ENCODE measurements at places on chromosomes 1 and 21.

DNA sequence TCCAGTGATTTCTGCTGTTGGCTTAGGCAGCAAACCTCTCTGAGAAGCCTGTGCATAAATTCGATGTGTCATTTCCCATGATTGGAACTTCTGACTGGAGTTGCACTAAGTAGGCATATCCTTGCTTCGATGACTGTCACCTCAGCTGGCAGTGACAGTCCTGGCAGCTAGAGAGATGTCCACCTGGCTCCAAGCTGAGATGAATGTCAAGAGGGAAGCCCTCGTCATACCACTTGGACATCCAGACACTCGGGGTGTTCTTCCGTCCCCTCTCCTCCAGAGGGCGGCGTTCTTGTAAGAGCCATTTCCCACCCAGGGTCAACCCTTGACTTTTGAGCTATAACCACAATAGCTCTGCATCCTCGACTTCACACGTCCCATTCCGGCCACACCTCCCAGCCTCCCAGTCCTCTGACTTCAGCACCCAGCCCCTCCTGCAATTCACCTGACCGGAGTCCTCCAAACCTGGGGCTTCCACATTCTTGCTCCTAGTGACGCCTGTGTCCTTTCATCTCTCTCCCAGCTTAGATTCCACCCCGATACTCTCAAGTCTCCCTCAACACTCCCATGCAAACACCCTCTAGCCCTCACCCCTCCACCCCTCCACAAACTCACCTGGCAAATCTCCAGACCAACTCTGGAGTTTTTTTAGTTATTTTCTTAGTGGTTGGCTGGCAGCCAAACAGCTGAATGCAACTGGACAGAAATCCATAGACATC, 17.3 kb downstream of the CA6 start:
- H3K4me1 ChIP-seq = no peaks in the 10 kb centered on the region
- H3K27me3 ChIP-seq = no peaks in the 10 kb centered on the region
- no peak overlapping the region for H3K4me3 ChIP-seq
- H3K36me3 ChIP-seq = no peaks in the 10 kb centered on the region
- no peak overlapping the region for H3K27ac ChIP-seq

- H3K27ac ChIP-seq = no peak overlapping the region
- no peak overlapping the region for H3K4me3 ChIP-seq
- no peak for DNase-seq
- H3K4me1 ChIP-seq = no peaks in the 10 kb centered on the region
- H3K36me3 ChIP-seq = no peaks in the 10 kb centered on the region
These were observed 58.2 kb upstream of the GPR88 start for GRCh38 chr1:100479620-100480338.

GRCh38 chr1:201904579-201904978, 15.9 kb downstream of the SHISA4 start:
- peaks cover 50% of the 10 kb centered on the region for H3K4me1 ChIP-seq
- peak overlapping the region; percentile 80 for H3K27ac ChIP-seq

DNA sequence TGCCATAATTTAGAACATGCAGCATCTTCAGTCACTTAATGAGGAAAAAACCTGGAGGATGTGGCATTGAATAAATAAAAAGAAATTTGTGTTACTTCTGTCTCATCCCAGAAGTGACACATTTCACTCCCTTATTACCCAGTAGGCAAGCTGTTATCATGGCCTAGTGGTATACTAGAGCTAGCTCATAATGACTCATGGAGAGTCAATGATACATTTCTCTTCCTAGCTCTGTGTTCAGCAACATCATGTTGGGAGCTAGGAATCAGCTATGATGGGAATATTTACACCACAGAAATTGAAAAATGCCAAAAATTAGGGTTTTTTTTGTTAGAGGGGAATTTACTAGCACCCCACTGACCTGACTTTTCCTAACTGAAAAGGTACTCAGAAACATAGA, 182.7 kb downstream of the HMCN1 start:
- no peak overlapping the region for H3K27ac ChIP-seq
- no peaks in the 10 kb centered on the region for H3K27me3 ChIP-seq
- no peak for DNase-seq
- no peaks in the 10 kb centered on the region for H3K4me1 ChIP-seq
- no peaks in the 10 kb centered on the region for H3K36me3 ChIP-seq

GRCh38 chr1:95504321-95504720, 270.3 kb downstream of the RWDD3 start:
- H3K4me3 ChIP-seq = no peak overlapping the region
- no peaks in the 10 kb centered on the region for H3K27me3 ChIP-seq
- no peaks in the 10 kb centered on the region for H3K36me3 ChIP-seq
- H3K4me1 ChIP-seq = no peaks in the 10 kb centered on the region
- H3K27ac ChIP-seq = no peak overlapping the region
- DNase-seq = no peak

DNA sequence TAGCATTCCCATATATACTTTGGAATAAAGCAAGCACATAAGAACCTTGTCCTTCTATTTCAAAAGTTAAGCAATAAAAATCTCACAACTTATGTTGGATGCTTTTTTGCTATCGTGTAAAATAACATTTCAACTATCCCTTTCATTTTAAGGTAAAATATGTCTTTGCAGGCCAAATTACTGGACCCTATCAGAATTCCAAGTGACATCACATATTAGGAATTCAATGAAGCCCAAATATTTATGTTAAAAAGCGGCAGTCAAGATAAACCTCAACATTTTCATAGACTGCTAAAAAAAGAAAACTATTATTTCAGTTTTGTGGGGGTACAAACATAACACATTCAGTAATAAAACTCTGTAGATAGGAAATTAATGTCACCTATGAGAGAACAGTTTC, 252.0 kb downstream of the KCTD3 start:
- H3K27me3 ChIP-seq = no peaks in the 10 kb centered on the region
- no peak overlapping the region for H3K27ac ChIP-seq
- H3K36me3 ChIP-seq = no peaks in the 10 kb centered on the region
- no peaks in the 10 kb centered on the region for H3K4me1 ChIP-seq
- DNase-seq = no peak
- H3K4me3 ChIP-seq = no peak overlapping the region

GRCh38 chr1:246698466-246699094, 25.6 kb upstream of the SCCPDH start:
- no peaks in the 10 kb centered on the region for H3K36me3 ChIP-seq
- H3K4me1 ChIP-seq = peaks cover 18% of the 10 kb centered on the region
- H3K27me3 ChIP-seq = no peaks in the 10 kb centered on the region
- DNase-seq = no peak

- H3K4me3 ChIP-seq = no peak overlapping the region
- H3K27ac ChIP-seq = no peak overlapping the region
These were observed 14.2 kb downstream of the MARCKSL1 start for GRCh38 chr1:32321712-32322291.

DNA sequence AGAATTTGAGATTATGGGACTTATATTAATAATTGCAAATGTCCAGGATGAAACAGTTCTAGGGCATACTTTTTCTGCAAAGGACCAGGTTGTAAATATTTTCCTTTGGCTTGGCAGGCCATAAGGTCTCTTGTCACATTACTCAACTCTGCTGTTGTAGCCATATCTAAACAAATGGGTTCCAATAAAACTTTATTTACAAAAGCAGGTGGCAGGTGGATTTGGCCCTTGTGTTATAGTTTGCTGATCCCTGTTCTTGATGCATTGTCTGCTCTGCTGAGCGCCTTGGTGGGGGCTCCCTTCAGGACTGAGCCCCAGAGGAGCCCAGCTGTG, 258.5 kb downstream of the FOXD2 start:
- no peaks in the 10 kb centered on the region for H3K27me3 ChIP-seq
- no peak overlapping the region for H3K27ac ChIP-seq
- no peak overlapping the region for H3K4me3 ChIP-seq
- no peaks in the 10 kb centered on the region for H3K36me3 ChIP-seq
- no peaks in the 10 kb centered on the region for H3K4me1 ChIP-seq

DNA sequence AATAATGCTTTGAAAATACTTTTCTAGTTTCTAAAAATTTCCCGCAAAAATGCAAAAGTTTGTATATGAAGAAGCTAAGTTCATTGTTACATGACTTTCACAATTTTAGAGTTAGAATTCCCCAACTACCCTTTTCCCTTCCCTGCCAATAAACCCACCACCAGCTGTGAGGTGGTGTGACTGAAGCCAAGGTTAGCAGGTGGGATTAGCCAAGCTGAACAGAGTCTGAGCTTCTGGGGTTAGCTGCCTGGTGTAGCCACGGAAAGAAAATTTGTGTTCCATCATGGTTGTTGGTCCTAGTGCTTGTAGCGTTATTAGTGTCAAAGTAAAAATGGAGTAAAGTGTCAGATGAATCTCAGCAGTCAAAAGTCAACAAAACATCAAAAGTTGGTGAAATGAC, 110.9 kb downstream of the ASTN1 start:
- no peaks in the 10 kb centered on the region for H3K27me3 ChIP-seq
- H3K36me3 ChIP-seq = no peaks in the 10 kb centered on the region
- no peak overlapping the region for H3K27ac ChIP-seq
- no peak for DNase-seq

DNA sequence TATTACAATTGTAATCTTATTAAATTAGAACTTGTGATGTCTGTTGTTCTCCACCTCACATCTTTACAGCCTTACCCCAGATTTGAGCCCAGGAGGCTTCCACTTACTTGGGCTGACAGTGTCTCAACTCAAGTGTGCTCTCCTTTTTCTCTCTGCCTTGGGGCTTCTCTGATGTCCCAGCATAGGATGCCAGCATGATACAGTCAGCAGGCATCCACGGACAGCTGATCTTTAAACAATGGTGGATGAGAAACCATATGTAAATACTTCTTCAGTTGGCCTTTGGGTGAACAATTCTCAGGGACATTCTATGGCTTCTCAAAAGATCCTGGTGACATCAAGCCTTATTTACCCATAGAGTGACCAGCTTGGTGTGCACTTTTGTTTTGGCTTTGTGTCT, 107.6 kb upstream of the GORAB start:
- H3K27ac ChIP-seq = no peak overlapping the region
- H3K36me3 ChIP-seq = no peaks in the 10 kb centered on the region
- no peak for DNase-seq

- peaks cover 52% of the 10 kb centered on the region for H3K36me3 ChIP-seq
- no peak overlapping the region for H3K4me3 ChIP-seq
- DNase-seq = no peak
- peak overlapping the region; percentile 35 for H3K27ac ChIP-seq
- H3K4me1 ChIP-seq = no peaks in the 10 kb centered on the region
These were observed 12.1 kb downstream of the ATP5PF start for GRCh38 chr21:25722631-25723030.

GRCh38 chr1:21922090-21923013, 14.8 kb downstream of the HSPG2 start:
- peak overlapping the region; percentile 91 for H3K27ac ChIP-seq
- H3K4me3 ChIP-seq = no peak overlapping the region
- H3K36me3 ChIP-seq = peaks cover 16% of the 10 kb centered on the region

- H3K4me3 ChIP-seq = peak within 1 kb of the TSS; percentile 71
- no peaks in the 10 kb centered on the region for H3K36me3 ChIP-seq
- H3K4me1 ChIP-seq = peaks cover 31% of the 10 kb centered on the region
- H3K27ac ChIP-seq = peak within 1 kb of the TSS; percentile 80
- H3K27me3 ChIP-seq = peaks cover 7% of the 10 kb centered on the region
These were observed at the start of gene BATF3 for GRCh38 chr1:212699625-212700222. Gene BATF3, minus strand, starts transcription at chr1:212699840. Its CDS starts 78 bp downstream, at chr1:212699762.

DNA sequence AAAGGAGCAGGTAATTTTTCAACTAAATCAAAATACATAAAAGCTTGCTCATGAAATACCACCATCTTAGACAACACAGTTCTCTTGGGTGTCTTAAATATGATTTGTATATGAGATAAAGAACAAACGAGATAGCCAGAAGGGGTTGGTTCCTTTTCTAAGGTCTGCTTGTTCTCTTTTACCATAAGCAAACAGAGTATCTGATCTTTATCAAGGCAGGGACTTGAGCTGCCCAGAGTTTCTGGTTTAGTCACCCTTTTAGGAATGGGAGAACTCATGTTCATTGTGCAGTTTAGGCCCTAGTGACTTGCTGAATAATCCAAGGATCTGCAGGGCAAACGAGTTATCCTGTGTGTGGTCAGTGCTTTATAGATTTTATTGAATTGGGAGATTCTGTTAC, 3.0 kb upstream of the SUCO start:
- H3K27ac ChIP-seq = no peak overlapping the region
- H3K27me3 ChIP-seq = no peaks in the 10 kb centered on the region
- DNase-seq = no peak

- no peak for DNase-seq
- peak within 1 kb of the TSS; percentile 94 for H3K27ac ChIP-seq
- no peaks in the 10 kb centered on the region for H3K27me3 ChIP-seq
- H3K4me3 ChIP-seq = peak within 1 kb of the TSS; percentile 39
- H3K4me1 ChIP-seq = no peaks in the 10 kb centered on the region
- peaks cover 13% of the 10 kb centered on the region for H3K36me3 ChIP-seq
These were observed at the start of gene MYBPHL for GRCh38 chr1:109306832-109307273. Gene MYBPHL, minus strand, starts transcription at chr1:109307011. Its CDS starts 20 bp downstream, at chr1:109306991.

DNA sequence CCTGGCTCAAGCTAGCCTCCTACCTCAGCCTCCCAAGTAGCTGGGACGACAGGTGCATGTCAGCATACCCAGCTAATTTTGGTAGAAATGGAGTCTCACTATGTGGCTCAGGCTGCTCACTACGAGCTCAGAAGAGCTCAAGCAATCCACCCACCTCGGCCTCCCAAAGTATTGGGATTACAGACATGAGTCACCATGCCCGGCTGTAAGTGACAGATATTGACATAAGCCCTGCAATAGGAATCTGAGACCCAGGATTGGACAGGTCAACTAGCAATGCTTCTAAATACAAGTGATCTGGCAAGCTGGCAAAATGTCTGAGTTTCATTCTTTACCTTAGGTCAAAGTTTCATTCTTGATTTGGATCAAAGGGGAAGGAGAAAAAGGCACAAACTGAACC, 40.5 kb upstream of the H6PD start:
- no peak for DNase-seq
- no peak overlapping the region for H3K4me3 ChIP-seq
- H3K4me1 ChIP-seq = peaks cover 39% of the 10 kb centered on the region
- no peaks in the 10 kb centered on the region for H3K36me3 ChIP-seq

DNA sequence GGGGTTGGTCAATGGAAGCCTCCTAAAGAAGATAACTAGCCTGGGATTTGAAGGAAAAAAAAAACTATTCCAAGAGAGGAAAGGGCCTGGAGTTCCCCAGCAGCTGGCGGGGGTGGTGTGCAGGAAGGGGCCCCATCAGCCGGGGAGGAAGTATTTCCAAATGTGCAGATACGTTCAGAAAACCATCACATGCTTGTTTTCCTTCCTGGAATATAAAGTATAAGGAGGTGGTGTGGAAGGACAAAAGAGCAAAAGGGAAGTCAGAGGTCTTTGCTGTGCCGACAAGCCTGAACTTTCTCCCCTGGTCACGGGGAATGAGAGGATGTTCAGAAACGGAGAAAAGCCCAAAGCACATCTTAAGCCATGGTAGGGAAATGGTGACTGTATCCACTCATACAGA, 72.0 kb upstream of the BACE2 start:
- H3K27me3 ChIP-seq = no peaks in the 10 kb centered on the region
- H3K4me1 ChIP-seq = no peaks in the 10 kb centered on the region
- no peak for DNase-seq
- no peaks in the 10 kb centered on the region for H3K36me3 ChIP-seq
- no peak overlapping the region for H3K4me3 ChIP-seq
- H3K27ac ChIP-seq = no peak overlapping the region

DNA sequence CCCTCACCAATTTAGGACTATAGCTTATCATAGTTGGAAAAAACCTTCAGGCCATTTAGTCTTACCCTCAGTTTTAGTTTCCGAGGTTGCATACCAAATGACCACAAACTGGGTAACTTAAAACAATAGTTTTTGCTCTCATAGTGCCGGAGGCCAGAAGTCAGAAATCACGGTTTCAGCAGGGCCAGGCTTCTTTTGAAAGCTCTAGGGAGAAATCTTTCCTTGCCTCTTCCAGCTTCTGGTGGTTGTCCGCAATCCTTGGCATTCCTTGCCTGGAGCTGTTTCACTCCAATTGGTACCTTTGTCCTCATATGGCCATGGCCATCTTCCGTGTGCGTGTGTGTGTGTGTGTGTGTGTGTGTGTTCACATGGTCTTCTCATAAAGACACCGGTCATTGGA, 12.4 kb upstream of the PLXNA2 start:
- H3K27ac ChIP-seq = no peak overlapping the region
- H3K4me1 ChIP-seq = no peaks in the 10 kb centered on the region
- H3K36me3 ChIP-seq = no peaks in the 10 kb centered on the region
- H3K4me3 ChIP-seq = no peak overlapping the region
